AG09309 (cell line): ENCODE measurements at places on chromosomes 13 and 19.

DNA sequence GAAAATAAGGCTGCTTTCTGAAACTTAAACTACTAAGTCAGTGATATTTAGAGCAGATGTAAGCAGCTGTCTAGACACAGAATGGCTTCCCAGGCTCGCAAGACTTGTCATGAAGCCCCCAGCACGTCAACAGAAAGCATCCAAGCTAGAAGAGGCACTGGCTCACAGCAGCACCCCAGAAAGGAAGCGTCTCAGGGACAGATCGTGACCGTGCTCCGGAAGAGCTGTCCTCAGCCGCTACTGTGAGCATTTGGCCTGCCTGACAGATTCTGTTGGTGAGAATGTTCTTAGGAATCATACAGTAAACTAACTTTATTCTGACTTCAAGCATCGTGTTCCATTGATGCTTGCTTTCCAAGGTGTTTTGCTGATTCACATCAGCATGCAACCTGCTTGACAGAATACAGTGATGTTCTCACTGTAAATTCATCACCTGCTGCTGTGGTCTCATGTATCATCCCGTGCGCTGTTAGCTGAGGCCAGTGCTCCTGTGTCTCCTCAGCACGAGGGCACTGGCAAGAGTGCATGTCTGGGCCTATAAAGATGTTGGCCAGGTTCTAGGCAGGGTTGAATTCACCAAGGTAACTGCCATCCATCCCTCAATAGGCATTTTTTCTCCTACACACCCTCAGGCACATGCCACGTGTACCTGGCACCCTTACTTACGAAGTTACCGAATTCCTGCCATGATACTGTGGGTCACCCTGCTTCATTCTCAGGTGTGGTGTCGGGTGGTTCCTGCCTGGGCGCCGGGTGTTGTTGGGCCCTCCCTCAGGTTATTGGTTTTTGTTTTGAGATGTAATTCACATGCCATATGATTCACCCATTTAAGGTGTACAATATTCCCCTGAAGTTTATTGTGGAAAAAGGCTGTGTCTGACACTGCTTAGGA lies 15.9 kb downstream of the SPINT2 start:
- no peak for DNase-seq

DNA sequence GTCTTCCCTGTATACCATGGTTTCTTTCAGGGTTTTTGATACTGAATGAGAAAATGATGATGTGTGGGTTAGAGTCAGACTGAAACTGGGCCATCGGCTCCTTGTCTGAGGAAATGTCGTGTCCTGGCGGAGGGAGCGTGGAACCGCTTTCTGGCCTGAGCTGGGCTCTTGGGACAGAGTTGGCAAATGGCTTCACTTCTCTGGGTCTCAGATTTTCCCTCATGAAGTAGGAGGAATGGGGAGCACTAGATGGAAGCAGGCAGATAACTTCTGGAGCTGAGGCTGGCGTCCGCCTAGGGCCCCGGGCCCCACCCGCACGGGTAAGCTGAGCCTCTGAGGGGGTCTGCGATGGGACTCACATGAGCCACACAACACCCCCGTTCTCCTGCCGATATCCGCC lies 133.3 kb upstream of the WASF3 start:
- DNase-seq, result no peak

DNA sequence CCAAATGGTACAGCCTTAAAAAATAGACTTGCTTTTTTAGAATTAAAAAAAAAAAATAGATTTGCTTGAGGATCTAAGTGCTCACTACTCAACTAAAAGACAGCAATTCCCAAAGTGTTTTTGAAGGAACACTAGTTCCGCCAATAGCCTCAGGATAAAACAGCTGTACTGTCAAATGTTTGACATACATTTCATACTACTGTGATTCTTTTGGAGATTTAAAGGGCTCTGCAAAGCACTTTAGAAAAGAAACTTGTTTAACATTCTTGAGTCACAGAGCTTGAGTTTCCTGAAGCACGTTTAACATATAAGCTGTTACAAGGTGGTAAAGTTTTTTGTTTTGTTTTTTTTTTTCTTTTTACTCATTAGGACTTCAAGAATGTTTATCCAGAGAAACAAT lies 23.1 kb upstream of the KLF5 start:
- DNase-seq, result no peak

DNA sequence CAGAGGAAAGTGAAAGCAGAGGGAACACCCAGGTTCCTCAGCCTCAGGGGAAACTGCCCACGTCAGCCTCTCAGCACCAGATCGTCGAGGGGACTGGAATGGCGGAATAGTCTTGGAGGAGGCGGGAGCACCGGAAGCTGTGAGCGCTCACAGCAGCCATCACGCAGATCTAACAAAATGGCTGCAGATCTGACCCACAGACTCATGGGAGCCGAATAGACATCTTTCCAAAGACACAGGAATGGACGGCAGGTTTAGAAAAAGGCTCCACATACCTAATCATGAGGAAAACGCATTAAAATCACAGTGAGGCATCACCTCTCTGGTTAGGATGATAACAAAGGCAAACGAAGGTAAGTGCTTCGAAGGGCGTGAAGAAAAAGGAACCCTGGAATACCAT lies 11.8 kb upstream of the LILRA2 start:
- peak; percentile 1 for DNase-seq

GRCh38 chr19:881385-882071 lies 11.5 kb downstream of the MED16 start:
- DNase-seq, result no peak

DNA sequence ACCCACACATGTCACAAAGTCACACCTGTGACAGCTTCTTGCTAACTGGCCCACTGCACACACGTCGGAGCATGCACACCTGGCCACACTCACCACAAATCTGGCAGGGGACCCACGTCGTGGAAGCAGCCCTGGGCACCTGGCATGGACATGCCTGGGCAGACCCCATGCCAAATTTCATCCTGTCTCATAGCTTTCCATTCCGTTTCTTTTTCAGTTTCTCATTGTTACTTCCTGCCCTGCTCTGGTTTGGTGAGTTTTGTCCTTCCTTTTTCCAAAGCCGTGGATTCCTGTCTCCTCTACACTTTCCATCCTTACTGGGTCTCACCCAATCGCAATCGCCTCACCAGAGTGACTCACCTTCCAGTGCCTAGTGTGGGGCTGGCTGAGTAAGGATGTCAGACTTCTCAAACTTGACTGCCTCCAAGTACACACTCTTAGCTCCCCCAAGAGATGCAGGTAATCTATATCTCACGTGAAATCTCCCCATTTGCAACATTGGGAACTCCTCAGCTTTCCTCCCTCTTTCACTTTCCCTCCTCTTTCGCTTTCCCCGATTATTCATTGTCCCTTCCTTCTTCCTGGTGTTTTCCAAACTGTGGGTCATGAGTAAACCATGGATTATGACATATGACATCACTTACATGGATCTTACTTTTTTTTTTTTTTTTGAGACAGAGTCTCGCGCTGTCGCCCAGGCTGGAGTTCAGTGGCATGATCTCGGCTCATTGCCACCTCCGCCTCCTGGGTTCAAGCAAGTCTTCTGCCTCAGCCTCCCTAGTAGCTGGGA lies 1.6 kb upstream of the BBC3 start:
- DNase-seq, result no peak

DNA sequence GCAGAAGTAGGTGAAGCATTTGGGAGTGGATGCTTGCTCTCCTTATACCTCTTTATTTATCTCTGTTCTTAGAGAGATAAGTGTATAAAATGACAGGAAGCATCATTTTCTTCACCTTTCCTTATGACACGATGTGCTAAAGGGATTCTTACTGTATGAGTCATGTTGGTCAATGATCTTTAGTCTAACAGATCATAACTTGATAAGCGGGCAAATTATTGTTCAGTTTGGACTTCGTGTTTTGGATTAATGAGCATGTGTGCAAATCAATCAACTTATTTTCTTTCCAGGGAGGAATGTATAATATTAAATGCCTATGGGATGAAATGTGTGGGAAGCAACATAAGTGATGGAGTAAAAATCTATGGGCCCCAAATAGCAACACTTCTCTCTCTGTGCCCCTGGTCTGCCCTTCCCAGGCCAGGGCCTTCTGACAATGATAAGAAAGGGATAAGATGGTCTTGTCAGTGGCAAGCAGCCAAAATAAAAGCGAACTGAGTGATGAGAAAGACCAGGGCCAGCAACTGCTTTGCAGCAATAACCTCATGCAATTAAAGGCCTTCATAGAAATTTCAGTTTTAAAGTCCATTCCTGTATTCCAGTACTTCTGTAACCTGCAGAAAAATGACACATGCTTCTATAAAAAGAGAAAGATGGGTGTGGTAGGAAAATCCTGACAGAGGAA lies 61.4 kb downstream of the SLC10A2 start:
- no peak for DNase-seq

DNA sequence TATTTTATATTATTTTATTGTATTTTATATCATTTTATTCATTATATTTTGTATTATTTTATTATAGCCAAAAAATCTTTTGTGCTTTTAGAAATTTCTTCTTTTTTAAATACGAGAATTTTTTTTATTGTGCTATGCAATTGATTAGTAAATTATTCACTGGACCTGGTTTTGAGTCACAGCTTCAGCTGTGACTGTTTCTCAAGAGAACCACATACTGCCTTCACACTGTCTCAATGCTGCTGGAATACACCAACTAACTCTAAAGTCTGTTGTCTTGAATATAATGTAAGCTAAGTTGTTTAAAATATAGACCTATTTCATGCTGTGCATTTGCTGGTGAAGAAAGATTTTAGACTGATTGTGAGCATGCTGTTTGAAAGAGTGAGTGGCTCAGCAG lies 423.6 kb downstream of the NDFIP2 start:
- DNase-seq, result no peak

GRCh38 chr13:78299832-78300623 lies 303.3 kb downstream of the POU4F1 start:
- no peak for DNase-seq

DNA sequence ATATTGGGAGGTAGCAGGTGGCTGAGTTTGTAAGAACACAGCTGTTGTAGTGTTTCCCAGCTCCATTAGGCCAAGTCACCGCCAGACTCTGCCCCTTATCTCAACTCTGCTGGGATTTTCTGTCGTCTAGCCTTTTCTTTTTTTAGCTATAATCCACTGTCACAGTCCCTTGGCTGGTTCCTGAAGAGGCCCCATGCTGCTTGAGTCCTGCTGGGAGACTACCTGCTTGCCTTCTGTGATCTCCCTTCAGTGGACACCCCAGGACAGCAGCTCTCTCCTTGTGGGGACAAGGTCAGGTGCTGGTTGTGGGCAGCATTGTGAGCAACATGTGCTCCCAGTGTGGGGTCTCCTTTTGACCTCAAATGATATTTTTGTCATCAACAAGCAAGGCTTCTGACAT lies 195.0 kb upstream of the ATXN8OS start:
- DNase-seq, result no peak

- no peak for DNase-seq
Observed at GRCh38 chr19:49870309-49870901, 3.0 kb upstream of the PNKP start.

DNA sequence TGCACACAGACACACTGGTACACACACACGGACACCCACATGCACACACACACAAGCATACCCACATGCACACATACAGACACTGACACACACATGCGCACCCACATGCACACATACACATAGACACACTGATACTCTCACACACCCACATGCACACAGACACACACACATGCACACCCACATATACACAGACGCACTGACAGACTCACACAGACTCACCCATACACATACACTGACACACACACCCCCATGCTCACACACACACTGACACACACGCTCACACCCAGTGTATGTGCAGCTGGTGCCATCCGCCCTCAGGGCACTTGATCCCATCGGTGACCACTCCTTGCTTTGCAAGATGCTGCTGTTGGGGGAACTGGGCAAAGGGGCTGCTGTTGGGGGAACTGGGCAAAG lies 9.7 kb upstream of the RASA3 start:
- no peak for DNase-seq

- no peak for DNase-seq
Observed at GRCh38 chr13:80695841-80696240, 354.9 kb upstream of the SPRY2 start.

DNA sequence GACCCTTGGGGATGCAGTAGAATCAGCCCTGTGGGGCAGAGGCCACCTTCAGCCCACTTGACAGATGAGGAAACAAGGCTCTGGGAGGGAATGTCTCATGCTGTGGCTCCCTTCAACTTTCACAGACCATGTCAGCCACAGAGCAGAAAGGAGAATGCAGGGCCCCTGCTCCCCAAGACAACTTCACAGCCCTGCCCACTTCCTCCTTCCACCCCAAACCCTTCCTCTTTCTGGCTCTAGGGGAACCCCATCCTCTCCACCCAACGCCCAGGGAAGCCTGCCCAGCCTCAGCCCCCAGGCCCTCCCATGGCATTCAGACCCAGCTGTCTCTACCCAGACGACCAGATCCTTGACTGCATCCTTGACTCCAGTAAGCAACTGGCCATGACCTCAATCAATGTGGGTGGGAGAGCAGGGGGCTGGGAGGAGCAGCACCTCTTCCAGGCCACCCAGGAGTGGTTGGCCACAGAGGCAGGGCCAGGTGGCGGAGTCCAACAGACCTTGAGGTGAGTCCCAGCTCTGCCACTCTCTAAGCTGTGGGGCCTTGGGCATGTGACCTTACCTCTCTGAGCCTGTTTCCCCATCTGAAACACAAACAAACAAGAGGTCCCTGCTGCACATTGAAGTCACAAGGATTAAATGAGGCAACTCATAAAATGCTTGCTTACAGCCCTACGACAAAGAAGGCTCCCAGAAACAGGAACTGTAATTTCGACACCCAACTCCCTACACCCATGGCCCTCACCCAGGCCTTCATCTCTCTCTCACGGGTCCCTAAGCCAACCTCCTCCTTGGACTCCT lies 15.8 kb downstream of the DEDD2 start:
- no peak for DNase-seq

DNA sequence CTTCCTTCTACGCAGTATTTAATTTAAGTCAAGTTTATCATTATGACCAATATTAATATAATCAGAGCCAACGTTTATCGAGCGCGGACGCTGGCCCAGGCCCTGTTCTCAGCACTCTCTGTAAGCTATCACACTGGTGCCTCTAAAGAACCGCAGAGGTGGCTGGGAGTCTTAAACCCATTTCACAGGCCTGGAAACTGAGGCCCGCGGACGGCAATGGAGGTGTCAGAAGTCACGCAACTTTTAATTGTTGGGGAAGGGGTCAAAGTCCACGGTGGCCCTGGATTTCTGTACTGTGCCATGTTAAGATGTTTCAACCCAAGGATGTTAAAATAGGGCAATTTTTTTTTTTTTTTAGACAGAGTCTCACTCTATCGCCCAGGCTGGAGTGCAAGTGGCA lies 8.8 kb downstream of the PTPRS start:
- DNase-seq, result no peak

GRCh38 chr13:37118016-37118415 lies 12.6 kb upstream of the CSNK1A1L start:
- no peak for DNase-seq

DNA sequence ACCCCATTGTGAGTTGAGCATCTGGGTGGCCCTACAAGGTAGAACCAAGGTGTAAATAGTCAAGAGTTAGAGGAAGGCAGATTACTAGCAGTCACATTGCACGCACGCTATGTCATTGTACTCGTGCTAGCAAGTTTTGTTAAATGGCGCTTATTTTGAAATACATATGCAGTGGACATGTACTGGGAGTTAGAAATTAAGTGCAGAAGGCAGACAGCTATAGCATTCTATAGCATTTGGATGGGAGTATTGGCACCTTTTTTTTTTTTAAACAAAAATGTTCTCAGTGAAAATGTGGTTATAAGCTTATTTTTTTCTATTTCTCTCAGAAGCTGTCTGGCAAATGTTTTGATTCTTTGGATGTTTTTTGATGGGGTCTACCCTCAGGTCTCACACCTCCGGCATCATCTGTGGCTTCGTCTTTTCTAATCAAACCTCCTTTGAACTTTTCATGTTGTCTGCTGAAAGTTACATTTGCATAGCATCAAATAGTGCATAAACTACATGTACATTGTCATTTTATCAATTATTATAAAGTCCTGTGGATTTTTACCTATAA lies 68.1 kb downstream of the ARHGEF7 start:
- no peak for DNase-seq
